Activated CD8-positive, alpha-beta memory T cell treated with anti-CD3 and anti-CD28 coated beads, Interleukin-2, amount 10 ng/mL, durations not matched to agents 7 days and 5 days (primary cell): ENCODE measurements at places on chromosomes 4 and X. TPM values are rescaled to one million over a fixed set of nuclear protein-coding genes. Genes with fewer than 3 reads are reported as not detected.

Gene CT45A1
- total RNA-seq, result not detected

Gene SPANXA1
- not detected for total RNA-seq

Gene UGT2B7
- total RNA-seq, result not detected

Gene TRAM1L1
- not detected for total RNA-seq
